T-helper 1 cell (primary cell): ENCODE measurements at places on chromosomes 5 and 9.

- no peak for DNase-seq
Observed at GRCh38 chr9:84850830-84851392, 181.4 kb downstream of the NTRK2 start.

GRCh38 chr5:171162596-171162995 lies 146.5 kb upstream of the TLX3 start:
- DNase-seq: no peak

DNA sequence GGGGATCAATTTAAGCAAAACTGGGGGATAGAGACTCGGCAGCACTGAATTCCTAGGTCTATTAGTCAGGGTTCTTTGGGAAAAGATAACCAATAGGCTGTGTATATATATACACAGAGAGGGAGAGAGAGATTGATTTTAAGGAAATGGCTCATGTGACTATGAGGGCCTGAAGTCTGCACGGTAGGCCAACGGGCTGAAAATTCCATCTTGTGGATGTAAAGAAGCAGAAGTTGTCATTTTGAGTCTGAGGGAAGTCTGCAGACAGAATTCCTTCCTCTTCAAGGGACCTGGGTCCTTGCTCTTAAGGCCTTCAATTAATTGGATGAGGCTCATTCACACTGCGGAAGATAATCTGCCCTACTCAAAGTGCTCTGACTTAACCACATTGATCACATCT lies 60.1 kb upstream of the ZNF622 start:
- no peak for DNase-seq

GRCh38 chr9:33332011-33332410 lies 41.7 kb downstream of the NFX1 start:
- DNase-seq: no peak

GRCh38 chr9:80004714-80005113 lies 432.9 kb downstream of the TLE4 start:
- DNase-seq: no peak

DNA sequence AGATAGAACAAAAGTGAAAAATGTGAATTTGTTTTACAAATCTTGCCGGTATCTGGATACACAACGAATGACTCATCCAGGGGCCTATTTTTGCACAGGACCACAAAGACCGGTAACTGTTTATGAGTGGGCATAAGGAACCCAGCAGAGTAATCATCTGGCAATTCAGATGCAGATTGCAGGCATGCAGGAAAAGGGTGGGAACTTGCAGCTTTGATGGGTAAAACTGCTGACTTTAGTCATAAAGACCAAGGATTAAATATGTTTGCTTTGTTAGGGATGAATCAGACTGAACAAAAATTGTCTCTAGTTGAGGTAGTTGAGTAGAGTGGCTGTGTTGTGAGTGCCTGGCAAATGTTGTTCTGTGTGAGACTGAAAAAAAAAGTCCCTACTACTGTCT lies 309.6 kb upstream of the CCNH start:
- DNase-seq: no peak

DNA sequence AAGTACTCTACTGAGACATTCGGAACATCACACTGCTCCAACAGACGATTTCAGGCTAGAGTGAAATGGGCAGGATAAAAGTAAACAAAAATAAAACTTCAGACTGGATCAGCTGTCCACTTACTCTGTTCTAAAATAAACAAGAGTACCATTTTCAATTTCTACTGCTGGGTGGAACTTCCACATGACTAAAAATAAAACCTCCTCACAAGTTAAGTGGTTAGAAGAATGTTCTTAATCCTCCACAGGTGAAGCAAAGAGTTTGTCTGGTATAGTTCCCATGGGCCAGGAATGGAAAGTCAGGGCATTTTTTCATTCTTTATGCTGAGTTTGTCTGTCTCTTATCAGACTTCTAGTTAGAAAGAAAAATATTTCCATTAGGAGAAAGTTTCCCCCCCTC lies 15.7 kb downstream of the NUDT12 start:
- DNase-seq: no peak

- DNase-seq: peak; percentile 24
Observed at GRCh38 chr5:138466125-138466899, 1.0 kb downstream of the EGR1 start.

- DNase-seq: no peak
Observed at GRCh38 chr5:83507431-83507830, 35.9 kb downstream of the VCAN start.

DNA sequence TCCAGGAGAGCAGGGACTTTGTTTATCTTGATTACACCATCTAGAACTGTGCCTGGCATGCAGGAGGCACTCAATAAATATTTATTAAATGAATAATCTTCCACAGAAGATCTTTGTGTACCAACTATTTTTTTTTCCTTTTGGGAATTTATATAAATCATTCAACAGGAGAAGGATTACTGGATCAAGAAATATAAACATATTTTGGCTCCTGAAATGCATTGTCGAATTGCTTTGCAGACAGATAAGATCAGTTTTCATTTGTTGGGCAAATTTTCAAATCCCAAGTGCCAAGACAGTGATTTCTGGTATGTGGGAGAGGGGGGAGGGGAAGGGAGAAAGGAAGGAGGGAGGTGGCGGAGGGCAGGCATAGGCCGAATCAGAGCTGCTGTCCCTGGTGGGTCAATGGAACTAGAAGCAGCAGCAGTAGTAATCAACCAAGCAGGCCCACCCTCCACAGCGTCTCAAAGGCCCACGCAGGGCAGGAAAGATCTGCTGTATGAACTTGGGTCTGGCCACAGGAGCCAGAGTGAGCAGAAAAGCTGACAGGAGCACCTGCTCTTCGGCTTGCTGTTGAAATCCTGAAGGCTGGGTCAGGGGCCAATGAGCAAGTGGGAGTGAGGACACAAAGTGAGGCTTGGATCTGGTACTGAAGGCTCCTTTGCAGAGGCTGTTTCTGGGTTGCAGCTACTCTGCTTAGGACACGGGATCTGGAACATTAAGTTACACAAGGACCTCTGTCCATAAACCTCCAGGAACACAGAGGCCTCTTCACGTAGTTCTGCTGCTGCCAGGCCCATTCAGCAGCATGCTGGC lies 15.8 kb upstream of the TRAF1 start:
- DNase-seq: no peak

GRCh38 chr5:140725799-140726471 lies 25.7 kb downstream of the ZMAT2 start:
- peak; percentile 56 for DNase-seq

- DNase-seq: peak; percentile 19
Observed at GRCh38 chr5:38193015-38193581, 65.3 kb upstream of the EGFLAM start.

DNA sequence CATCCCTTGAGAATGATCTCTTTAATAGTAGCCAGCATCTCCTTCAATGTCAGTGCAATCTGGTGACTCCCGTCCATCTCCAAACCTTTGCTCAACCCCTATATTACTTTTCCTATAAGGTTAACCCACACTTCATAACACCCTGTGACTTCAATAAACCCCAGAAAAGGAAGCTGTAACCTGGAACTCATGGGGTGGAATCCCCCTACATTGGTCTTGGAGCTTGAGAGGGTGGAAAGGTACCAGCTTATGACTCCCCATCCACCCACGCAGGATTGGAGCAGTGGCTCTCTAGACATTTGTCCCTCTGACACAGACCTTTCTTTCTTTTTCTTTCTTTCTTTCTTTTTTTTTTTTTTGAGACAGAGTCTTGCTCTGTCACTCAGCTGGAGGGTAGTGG lies 54.7 kb upstream of the ZFR start:
- no peak for DNase-seq

GRCh38 chr5:172669386-172670004 lies 28.4 kb downstream of the NEURL1B start:
- no peak for DNase-seq

DNA sequence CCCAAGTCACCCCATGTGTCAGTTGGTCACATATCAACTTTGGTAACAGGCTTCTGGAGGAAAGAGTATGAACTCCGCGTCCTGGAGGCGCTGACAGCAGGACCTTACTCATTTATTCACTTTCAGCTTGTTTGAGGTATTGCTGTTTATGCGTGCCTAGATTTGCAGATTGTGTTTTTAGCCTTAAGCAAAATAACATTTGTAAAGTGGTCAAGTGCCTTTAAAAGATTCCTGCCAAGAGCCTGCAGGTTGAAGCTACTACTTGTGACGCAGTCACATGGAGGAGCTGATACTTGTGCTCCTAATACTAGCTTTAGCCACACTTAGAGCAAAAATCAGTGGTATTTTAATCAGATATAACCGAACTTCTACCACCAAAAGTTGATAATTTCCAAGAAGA lies 351.3 kb downstream of the ADGRV1 start:
- no peak for DNase-seq

GRCh38 chr5:149455889-149456409 lies 76.9 kb upstream of the IL17B start:
- no peak for DNase-seq

DNA sequence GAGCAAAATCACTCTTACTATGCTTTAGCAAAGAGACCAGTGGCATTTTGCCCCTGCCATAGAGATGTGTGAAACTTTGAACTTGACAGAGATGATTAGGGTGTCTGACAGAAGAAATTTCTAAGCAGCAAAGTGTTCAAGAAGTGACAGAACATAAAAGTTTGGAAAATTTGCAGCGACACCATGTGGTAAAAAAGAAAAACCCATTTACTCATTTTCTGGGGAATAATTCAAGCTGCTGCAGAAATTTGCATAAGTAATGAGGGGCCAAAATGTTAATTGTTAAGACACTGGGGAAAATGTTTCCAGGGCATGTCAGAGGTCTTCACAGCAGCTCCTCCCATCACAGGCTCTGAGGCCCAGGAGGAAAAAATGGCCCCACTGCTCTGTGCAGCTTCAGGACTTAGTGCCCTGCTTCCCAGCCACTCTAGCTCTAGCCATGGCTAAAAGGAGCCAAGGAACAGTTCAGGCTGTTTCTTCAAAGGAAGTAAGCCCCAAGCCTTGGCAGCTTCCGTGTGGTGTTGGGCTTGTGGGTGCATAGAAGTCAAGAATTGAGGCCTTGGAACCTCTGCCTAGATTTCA lies 6.1 kb upstream of the AP3B1 start:
- no peak for DNase-seq

DNA sequence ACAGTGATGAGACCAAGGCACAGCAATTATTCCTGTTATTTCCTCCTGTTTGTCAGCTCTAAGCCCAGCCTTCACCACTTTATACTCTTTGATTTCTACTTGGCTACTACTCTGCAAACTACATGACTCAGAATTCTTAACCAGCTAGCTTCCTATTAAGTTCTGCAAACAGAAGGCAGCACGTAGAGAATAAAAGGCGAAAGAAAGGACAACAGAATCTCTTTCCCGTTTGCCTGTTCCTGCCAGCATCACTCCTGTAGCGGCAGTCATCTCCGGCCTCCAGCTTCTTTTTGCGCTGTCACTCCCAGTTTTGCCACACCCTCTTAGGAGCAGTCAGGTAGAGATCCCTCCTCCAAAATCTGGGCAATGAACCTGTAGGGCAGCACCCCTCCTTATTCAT lies 29.9 kb downstream of the DPYSL3 start:
- no peak for DNase-seq

GRCh38 chr9:135716045-135716444 lies 14.1 kb downstream of the KCNT1 start:
- DNase-seq: no peak
